ENCODE measurements at places on chromosomes 2 and 18.

DNA sequence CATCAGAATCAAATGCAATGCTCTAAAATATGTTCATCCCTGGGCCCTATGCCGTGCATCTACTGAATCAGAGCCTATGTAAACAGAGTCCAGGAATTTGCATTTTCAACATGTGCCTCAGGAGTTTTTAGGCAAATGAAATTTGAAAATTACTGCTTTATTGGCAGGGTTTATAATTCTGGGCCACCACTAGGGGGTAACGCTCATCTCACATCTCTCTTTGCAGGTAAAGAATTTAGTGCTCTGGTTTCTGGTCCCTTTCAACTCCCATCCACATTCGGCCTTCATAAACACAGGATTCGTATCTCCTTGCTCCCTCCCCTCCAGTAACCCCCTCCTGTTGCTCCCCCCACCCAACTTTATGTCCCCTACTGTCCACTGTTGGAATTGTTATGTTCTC lies 49.3 kb downstream of the LYPD6B start:
- DNase-seq = no peak

DNA sequence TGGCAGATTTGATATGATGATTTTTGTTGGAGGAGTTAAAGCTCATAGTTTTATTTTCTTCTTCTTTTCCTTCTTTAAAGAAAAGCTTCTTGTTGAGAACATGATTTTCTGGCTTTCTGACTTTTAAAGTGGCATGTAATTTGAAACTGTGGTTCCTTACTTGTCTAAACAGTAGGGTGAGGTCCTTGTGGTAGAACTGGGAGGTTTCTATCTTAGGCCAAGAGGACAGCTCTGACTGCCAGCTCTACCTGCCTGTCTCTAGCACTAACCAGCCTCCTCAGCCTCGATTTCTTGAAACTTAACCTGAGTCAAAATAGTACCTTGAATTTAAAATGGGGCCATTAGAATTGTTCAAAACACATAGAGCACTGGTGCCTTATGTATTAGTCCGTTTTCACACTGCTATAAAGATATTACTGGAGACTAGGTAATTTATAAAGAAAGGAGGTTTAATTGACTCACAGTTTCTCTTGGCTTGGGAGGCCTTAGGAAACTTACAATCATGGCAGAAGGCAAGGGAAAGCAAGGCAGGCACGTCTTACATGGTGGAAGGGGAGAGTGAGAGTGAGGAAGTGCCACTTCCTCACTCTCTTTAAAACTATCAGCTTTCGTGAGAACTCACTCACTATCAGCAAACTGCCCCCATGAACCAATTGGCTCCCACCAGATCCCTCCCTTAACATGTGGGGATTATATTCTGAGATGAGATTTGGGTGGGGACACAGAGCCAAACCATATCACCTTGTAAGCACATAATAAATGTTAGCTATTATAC lies 119.0 kb downstream of the CERS6 start:
- DNase-seq = no peak

- DNase-seq = no peak
Observed at GRCh38 chr2:57881998-57882888, 164.4 kb upstream of the VRK2 start.

- no peak for DNase-seq
Observed at GRCh38 chr2:128623776-128624761, 305.4 kb upstream of the HS6ST1 start.

DNA sequence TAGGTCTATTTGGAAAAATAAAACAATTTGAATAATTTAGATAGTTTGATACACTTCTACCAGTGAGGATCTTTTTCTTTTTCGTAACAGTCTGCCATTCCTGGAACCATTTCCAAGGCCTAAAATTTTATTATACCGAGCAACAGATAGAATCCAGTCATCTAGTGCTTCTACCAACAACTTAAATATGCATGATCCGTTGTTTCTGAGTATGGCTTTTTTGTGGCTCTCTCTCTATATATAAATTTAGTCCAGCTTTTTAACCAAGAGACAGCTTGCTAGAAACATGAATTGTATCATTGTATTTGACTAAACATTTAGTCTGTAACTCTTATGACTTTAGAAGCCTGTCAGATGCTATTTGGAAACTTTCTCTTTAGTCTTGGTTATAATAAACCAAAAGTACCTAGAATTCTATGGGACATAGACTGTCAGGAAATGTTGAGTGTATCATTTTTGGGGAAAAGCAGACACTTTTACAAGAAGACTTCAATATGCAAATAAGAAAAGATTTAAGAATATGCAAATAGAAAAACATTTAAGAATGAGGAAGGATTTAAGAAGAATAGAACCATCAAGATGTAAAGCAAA lies 161.4 kb downstream of the ZEB2 start:
- DNase-seq = no peak

GRCh38 chr2:58448065-58448507 lies 207.0 kb upstream of the FANCL start:
- DNase-seq = no peak

DNA sequence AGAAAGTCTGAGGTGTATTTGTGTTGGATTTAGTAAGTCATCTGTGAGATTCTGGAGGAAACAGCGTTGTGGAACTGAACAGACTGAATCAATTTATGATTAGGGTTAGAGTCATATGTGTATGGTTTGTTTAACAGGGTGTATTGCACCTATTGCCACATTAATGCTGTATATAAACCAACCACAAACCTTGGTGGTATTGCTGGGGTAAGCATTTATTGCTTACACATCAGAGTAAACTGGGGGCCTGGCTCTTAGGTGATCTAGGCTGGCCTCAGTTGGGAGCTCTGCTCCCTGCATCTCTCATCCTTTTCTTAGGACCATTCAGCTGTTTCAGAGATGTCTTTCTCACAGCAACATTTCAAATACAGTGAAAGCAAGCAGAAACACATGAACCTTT lies 59.7 kb upstream of the GRB14 start:
- DNase-seq = no peak

GRCh38 chr2:113376913-113377445 lies 60.5 kb upstream of the ZNG1B start:
- DNase-seq = no peak

DNA sequence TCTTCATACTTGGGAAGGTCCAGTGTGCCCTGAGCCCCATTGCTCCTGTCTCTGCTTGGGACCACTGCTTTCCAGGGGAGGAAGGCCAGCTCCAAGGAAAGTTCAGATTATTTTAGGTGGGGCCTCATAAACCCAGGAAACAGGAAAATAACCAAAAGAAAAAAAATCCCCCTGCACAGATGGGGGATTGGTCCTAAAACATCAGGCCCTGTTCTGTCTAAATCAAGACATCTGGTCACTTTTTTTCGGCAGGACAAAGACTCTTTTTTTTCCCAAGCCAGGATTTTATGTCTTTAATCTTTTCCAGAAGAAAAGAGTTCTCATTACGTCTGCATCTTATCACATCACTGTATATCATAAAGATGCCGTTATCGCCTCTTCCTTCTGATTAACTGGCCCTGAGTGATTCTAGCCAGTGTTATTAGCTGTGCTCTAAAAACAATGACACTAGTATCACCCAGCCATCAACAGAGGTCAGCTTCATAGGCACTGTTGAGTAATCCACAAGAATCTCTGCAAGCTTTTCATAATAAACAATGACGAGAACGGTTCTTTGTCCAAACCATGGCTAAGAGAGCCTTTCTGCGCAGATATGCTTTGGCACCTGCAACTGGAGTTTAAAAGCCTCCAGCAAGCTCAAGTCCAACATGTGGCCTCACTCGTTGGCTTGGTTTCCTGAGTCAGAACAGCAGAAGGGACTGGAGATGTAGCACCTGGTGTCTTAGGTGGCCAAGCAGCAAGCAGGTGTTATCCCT lies 138.2 kb downstream of the VAPA start:
- DNase-seq = no peak

DNA sequence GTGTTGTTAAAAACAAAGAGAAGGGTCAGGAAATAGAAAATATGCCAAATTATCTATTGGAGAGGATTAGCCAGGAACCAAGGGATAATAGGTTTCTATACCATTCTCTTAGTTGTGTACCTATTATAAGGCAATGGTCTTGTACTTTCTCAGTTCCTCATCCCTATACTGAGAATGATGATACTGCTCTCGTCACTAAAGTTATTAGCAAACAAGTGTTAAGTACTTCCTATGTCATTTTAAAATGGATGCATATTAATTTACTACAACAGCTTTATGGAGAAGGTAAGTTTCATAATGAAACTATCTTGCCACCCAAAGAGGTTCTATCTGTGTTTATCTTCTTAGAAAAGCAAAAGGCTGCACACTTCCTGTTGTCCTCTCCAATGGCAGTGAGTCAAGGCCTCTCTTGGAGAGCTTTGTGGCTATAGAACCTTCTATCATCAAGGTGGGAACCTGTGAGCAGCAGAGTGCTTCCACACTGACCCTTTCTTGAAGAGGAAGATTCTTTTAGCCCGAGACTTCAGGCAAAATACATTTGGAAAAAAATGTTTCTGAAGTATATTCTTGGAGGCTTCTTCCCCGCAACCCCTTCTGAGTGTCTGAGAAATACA lies 460.7 kb upstream of the FANCL start:
- no peak for DNase-seq

GRCh38 chr2:56505885-56506284 lies 322.1 kb downstream of the CCDC85A start:
- DNase-seq = no peak

Data from stimulated activated CD4-positive, alpha-beta T cell treated with anti-CD3 and anti-CD28 coated beads, Interleukin-1b, Interleukin-23, amount 100 ng/mL, for 1 hour (primary cell).